Fibroblast of skin of left quadriceps (primary cell): ENCODE measurements at places on chromosomes 16 and 17.

- DNase-seq = no peak
These were observed 48.0 kb upstream of the CDYL2 start for GRCh38 chr16:80852261-80852872.

DNA sequence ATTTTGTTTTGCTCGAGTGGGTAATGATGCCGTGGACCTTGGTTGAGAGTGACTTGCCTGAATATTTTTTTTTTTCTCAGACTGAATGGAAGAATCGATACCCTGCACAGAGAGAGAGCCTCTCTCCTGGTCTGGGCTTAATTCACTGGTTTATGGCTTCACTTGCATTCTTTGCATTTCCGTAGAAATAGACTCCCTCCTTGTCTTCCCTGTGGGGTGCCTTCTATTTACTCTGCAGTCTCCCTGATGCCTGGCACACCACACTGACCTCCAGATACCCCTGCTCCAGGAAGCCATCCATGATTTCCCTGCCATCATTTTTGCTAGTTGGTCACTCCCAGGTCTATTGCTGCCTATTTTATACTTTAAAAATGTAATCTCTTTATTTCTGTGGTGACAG, 238.0 kb downstream of the SNX29 start:
- no peak for DNase-seq

DNA sequence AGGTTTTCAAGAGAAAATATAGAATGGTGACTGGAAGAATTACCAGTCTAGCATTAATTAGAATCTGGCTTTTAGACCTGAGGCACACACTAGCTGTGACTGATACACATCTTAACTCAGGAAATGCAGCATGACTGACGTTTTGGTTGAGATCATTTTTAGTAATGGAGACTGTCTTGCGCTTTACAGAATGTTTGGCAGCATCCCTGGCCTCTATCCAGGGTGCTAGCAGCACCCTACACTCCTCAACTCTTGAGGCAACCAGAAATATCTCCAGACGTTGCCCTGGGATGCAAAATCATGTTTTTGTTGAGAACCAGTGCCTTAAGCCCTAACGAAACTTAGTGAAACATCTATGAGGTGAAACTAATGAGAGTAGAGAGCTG, 109.0 kb downstream of the HS3ST3A1 start:
- DNase-seq = no peak

DNA sequence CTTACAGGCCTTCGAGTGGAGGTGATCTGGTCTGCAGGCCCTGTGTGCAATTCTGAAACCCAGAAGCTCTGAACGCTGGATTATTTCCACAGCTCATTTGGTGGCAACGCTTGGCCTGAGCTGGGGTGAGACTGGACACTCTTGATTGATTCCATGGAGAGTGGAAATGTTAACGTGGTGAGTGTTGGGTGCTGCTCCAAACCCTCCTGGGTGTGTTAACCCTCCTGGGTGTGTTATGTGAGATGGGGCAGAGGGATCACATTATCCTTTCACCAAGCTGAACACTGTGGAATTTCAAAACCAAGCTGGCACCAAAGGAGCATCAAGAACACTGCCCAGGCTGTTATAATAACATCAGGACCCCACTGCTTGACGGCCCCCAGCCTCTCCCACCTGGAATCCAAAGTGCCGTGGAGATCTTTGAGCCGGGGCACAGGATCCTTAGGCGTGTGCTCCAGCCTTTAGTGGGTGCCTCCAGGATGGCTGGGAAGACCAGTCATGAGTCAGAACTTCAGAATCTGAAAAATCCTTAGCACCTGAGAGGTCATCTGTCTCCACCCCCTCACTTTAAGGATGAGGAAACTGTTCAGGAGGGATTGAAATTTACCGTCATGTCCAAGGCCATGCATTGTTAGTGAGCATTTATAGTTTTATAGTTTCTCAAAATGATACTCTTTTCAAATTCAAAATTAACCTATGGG, 75.0 kb downstream of the RPTOR start:
- no peak for DNase-seq

DNA sequence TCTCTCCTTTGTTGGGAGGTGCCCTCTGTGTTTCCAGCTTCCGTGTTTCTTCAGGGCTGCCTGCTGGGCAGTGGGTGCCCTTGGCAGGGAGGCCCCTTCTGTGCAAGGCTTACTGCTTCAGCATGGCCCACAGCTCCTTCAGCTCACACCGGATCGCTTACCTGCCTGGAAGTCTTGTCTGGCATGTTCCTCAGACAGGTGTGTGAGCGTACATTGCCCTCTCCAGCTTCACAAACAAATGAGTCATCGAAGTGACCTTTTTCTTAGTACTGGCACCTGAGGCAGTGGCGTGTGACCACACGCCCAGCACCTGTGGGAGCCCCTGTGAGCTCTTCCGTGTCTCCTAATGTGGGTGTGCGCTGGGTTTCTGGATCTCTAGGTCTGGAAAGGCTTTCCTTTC, 3.5 kb downstream of the RAB40C start:
- DNase-seq = no peak

GRCh38 chr17:14205992-14206461, 30.6 kb downstream of the CDRT15 start:
- no peak for DNase-seq
